ENCODE measurements at places on chromosomes 6 and 20.

DNA sequence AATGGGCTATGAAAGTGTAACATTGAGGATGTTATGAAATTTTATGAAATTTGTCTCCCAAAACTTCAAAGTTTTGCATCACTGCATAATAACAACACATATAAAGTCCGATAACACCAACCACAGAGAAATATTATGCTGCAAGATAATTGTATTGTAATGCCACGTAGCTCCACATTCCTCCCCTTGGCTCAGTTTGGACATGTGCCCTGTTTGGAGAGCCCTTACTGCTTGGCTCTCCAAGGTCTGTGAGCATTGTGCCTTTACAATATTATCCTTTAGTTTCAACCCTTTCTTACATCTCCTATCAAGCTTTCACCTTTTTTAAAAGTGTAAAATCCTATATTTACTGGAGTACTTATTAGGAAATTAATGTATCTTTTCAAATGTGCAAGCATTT is 10.8 kb downstream of the HBS1L start:
- no peak for DNase-seq

DNA sequence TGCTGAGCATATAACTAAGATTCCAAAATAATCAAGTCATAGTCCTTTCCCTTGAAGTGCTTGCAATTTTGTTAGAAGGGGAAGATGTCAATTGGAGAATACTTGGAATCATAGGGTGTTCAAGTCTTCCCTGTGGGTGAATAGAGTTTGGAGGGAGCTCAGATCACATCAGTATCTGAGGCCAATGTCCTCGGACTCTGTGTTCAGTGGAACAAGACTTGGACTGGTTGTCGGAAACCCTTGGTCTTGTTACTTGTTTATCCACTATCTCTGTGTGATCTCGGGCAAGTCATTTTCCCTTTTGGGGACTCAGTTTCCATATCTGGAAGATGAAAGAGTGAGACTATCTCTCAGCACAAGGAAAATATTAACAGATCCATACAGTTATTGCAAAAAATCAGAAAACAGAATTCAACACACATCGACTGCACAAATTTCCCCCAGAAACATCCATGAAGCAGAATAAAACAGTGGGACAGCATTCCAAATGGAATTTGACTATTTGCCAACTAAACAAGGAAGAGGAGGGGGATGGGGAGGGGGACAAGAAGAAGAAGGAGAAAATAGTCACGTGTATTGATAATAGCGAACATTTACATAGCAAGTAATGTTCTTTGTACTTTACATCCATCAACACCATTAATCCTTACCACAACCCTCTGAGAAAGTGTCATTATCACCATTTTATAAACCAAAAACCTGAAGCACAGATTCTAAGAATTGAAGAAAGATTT is 3.9 kb upstream of the EDEM2 start:
- no peak for DNase-seq

- peak; percentile 65 for DNase-seq
Measured at GRCh38 chr6:710601-711571, 17.9 kb upstream of the EXOC2 start.

GRCh38 chr20:52783769-52784168 is 188.4 kb upstream of the TSHZ2 start:
- DNase-seq: peak; percentile 3

DNA sequence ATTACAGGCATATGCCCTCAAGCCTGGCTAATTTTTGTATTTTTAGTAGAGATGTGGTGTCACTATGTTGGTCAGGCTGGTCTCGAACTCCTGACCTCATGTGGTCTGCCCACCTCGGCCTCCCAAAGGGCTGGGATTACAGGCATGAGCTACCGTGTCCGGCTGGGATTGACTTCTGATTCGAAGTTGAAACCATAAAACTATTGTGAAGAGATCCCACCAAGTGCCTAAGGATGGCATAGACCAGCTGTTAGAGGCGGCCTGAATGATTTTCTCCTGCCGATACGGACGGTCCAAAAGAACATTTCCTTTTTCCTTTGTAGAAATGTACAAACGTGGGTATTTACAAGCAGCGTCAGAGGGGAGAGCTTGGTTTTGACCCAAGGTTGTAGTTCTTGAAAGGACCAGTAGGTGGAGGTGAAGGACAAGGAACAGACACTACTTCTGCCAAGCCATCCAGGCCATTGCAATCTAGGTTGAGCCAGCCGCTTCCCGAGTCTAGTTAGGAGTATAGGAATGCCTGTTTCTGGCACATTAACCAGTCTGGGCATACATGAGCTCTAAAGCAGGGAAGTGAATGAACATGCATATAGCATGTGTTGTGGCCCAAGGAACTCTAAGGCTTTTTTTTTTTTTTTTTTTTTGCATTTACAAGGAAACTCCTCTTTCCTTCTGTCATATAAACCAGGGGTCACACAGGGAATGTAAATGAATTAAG is 29.0 kb downstream of the MOCS3 start:
- peak; percentile 72 for DNase-seq

- no peak for DNase-seq
Measured at GRCh38 chr6:16559071-16559470, 202.2 kb downstream of the ATXN1 start.

GRCh38 chr20:50635676-50636600 is 55.4 kb downstream of the RIPOR3 start:
- peak; percentile 33 for DNase-seq

DNA sequence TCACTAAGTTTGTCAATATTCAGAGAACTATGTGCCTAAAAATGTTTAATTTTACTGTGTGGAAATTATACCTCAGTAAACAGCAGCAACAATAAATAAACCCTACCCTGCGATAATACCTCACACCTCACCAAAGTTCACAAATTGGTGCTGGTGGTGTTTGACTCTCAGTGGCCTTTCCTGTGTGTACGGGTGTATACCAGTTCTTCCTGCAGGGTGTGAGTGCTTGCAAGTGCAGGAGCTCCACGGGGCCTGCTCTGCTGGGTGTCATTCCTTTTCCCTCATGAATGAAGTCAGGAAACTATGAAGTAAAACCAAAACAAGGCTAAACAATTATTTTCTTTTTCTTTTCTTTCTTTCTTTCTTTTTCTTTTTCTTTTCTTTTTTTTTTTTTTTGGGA is 4.1 kb upstream of the ENPP5 start:
- peak; percentile 5 for DNase-seq

GRCh38 chr6:24321538-24322162 is 36.2 kb downstream of the DCDC2 start:
- no peak for DNase-seq

- DNase-seq: no peak
Measured at GRCh38 chr20:53914091-53914780, 156.2 kb downstream of the BCAS1 start.

DNA sequence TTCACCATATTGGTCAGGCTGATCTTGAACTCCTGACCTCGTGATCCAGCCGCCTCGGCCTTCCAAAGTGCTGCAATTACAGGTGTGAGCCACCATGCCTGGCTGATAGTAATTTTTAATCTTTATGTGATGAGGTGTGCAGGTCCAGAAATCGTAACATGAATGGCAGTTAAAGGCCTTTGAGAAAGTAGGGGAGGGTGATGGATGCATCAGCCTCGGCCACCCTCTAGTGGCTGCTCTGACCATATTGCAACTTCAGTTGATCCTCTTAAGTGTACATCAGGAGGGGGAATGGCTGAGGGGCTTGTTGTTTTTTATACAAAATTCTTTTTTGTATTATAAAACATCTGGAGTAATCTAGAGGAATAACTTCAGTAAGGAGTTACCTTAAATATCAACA is 193.0 kb downstream of the ZFAND3 start:
- no peak for DNase-seq

DNA sequence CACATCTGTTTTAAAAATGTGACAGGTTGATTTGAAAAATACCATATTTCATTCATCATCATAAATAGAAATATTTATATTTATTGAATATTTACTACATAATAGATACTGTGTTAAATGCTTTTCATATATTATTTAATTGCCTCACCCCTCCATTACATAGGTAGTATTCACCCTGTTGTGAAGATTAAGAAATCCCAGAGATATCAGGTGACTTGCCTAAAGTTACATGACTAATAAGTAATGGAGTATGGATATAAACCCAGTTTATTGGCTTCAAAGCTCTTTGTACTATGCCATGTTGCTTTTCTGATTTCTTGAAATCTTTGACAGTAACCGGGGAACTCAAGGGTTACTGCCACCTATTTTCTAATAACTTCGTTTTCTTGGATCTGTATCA is 10.1 kb upstream of the TSPYL1 start:
- no peak for DNase-seq

DNA sequence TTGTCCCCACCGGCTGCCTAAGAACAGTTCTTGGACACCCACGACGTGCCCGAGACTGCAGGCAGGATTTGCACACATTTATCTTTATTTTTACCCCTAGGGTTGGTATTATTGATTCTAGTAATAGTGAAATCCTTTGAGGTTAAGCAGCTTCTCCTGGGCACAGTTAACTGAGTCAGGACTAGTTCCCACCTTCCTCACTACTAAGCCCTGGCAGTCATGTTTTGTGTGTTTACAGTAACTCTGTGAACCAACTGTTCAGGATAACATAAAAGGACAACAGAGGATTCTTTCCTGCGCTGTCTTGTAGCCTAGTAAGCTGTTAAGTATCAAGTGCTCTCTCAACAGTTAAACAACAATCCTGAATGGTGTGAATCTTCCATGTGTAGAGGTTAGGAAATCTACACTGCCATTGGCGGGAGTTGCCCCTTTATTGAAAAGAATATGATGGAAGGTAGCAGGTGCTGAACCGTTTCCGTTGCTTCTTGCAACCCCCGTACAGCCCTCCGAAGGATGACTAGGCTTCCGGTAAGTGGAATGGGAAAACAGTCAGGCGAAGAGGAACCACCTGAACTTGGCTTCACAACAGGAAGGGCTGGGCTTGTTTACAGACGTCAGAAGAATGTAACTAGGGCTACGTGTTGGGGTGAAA is 979 bp upstream of the SOD2 start:
- peak; percentile 74 for DNase-seq

DNA sequence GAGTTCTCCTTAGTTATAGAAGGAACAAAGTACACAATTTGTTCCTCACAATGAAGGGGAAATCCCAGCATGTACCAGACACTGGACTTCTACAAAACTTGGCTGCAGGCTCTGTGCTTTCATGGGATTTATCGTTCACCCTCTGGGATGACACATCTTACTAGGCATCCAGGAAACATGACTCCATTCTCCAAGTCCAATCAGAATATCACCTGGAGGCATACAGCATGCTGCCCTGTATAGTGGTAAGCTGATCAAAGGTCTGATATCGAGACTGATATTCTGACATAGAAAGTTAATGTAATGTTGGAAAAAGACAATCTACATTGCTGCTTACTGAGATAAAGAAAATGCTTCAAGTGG is 6.7 kb downstream of the RWDD2A start:
- DNase-seq: no peak

DNA sequence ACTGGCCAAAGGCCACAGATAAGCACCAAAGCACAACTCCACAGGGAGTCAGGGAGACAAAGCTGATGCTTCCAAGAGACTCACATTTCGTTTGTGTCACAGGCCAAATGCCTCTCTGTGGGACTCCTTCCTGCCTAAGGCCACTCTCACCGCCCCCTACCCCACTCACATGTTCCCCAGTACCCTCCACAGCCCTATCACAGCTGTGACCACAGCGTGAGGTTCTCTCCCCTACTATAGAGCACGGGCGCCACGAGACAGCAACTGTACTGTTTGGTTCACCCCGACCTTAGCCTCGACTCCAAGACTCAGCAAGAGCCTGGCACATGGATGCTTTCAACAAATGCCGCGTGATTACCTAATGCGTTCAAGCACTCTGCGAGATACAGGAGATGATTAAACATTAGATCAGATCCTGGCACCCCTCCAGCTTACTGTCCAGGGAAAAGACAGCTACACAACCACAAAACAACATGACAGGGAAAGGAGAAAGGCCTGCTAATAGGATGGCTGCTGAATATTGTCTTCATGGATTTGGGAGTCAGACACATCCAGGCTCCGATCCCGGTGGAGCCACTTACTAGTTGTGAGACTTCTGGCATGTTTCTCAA is 105.5 kb downstream of the AGPAT4 start:
- DNase-seq: no peak

GRCh38 chr6:69933239-69933638 is 66.9 kb downstream of the COL19A1 start:
- no peak for DNase-seq

DNA sequence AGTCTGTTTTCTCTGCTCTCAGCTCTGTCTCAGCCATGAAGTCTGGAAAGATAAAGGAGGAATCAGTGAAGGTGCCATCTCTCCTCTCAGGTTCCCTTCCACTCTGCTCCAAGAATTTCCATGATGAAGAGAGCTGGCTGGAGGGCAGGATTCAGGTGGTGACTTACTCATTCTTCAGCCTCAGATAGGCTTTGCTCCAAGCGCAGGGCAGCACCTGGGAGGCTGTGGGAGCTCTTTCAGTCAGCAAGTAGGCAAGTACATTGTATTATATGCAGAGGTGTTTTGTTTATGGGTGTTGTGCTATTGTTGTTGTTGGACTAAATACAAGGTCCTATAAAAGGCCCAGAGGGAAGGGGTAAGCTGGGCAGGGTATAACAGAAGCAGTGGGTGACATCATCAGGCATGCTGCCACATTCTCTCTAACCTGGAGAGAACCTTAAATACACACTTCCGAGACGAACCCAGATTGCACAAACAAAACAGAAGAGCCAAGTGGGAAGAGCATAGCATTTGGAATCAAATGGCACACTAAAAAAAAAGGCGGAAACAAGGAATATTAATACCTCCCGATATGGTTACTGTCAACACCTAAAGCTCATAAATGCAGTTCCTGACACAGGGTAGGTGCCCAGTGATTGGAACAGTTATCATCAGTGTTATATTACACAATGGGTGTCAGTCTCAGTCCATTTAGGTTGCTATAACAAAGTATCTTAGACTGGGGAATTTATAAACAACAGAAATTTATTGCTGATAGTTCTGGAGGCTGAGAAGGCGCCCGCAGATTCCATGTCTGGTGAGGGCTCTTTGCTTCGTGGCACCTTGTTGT is 14.5 kb upstream of the PSMG4 start:
- no peak for DNase-seq

- DNase-seq: no peak
Measured at GRCh38 chr6:142802124-142802523, 142.9 kb downstream of the HIVEP2 start.

DNA sequence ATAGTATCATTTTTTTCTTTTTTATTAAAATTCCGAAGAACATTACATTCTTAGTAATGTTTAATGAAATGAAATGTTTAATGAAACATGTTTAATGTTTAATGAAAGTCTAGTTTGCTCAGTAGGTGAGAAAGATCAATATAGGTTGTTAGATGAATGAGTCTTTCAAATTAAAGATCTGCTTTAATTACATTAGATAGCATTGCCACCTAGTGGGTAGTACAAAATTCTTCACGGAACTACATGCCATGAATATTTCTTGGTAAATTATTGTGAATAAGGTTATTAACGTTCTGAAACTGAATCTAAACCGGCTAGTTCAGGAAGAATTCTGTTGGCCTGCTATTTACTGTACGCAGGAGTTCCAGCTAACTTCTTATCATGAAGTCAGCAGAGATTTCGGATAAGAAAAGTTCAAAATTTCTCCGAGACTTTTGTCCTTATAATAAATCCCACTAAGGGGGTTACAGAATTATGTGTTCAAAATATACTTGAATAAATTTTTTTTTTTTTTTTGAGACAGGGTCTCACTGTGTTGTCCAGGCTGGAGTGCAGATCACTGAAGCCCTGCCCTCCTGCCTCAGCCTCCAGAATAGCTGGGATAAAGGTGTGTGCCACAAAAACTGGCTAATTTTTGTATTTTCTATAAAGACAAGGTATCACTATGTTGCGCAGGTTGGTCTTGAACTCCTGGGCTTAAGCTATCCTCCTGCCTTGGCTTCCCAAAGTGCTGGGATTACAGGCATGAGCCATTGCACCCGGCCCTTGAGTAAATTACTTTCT is 7.9 kb upstream of the GMNN start:
- peak; percentile 38 for DNase-seq

Data from CD4-positive, alpha-beta memory T cell (primary cell).